ENCODE measurements at places on chromosomes 5 and 9.

- DNase-seq: no peak
Observed at GRCh38 chr9:115938479-115938878, 215.1 kb upstream of the PAPPA start.

DNA sequence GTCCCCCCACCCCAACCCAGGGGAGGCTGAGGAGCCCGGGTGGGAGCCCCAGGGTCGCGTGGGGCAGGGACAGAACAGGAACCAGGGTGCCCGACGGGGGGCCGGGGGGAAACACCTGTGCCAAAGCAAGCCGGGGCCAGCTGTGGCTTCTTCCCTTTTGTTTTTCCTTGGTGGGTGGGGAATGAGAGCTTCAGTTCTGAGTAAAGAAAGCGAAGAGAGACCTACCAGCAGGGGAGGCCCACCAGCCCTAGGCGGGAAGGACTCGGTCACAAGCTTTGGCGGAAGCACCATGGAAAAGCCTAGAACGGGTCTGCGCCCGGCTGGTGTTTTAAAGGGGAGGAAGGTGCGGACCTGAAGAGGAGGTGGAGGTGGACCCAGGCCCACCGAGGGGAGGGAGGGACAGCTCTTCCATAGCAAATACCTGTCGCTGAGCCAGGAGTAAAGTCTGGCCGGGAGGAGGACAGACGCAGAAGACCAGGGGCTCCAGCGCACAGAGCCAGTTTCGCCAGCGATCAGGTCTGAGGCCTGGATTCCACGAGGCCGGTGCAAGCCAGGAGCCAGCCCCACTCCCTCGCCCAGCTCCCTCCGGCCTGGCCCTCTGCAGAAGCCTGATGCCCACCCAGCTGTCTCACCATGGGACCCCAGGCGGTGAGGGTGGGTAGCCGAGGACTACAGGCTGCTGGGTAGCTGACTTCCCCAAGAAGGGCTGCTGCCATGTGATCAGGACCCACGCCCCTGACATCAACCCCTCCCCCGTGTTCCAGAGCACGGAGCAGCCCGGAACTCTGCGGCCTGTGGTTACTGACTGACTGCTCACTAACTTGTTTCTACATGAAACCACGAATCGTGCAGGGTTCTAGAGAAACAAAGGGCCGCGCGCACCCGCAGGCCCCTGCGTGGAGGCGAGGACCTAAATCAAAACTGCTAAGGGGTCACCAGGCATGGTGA, 849 bp upstream of the MGAT1 start:
- peak; percentile 60 for DNase-seq

DNA sequence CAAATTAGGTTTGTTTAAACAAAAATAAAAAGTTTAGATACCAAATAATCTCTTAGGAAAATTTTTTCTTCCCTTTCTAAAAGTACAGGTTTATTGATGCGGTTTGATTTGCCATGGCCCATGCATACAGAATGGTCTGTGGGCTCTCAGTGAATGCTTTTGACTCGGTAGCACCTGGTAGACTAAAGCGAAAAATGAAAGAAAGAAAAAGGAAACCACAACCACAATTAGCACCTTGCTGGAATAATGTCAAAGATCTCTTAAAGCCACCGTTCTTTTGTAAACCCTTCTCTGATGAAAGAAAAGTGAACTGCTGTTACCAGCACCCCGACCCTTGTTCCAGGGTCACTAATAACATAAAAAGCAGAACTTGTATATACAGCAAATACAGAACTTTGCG, 157.9 kb downstream of the NFIB start:
- DNase-seq: no peak

DNA sequence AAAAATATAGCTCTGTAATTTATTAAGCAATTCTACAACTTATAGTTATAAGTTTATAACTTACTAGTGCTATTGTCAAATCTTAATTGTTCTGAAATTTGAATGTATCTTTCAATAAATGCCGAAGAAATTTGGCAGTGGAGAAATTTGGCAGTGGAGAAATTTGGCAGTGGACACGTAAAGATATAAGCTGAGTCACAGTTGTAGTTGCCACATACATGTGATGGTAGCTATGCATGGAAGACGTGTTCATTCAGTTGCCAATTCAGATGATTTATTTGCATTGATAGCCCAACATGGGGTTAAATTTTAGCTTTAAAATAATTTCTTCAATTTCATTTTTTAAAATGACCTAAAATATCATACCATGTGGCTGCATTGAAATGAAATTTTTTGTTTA, 127.8 kb upstream of the NR4A3 start:
- no peak for DNase-seq

DNA sequence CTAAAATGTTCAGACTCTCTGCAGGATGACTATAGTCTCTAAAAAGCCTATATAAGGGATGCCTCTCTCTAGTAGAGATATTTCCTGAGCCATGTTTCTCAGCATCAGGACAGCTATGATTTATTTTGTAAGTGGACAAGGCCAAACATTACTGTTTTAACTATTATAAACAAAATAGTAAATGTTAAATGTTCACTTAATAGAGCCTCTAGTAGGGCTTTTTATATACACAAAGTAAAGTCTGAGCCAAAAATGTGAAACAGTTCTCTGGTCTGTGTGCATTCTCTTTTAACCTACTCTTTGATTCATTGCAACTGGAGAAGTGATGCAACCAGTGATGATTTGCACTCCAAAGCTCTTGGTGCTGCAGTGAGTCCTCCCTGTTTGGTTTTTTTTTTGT, 220.5 kb downstream of the GDNF start:
- DNase-seq: no peak

DNA sequence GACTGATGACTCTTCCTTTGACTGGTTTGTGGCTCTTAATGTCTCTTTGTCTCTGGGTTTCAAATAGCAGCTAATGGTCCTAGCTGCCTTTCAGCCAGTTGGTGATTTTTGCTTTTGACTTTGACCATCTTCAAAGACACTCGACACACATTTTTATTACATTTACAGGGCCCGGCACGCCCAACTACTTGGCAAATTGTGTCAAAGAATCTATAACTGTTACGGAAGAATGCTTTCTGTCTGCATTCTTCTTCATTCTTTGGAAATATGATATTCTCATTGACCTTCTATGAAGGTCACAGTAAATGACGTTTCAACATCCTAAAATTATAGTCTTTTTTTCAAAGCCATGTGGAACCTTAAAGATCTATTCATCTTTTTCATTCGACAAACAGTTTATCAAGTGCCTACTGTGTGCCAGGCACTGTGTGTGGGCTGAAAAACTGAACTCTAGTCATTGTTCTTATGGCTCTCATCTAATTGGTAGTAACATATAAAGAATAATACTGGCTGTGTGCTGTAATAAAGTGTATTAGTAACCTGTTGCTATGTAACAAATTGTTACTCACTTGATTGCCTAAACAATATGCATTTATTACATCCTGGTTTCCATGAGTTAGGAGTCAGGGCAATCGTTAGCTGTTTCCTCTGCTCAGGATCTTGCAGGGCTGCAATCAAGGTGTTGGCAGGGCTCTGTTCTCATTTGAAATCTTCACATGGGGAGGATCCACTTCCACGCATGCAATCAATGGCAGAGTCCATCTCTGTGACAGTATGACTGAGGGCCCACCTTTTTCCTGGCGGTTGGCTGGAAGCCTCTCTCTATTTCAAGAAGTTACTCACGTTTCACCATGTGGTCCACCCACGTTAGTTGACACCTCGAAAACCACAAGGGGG, 7.0 kb upstream of the WHRN start:
- no peak for DNase-seq

- DNase-seq: no peak
Observed at GRCh38 chr9:14361074-14361473, 47.1 kb upstream of the NFIB start.

GRCh38 chr5:149118463-149118862, 22.8 kb upstream of the ABLIM3 start:
- DNase-seq: peak; percentile 28

DNA sequence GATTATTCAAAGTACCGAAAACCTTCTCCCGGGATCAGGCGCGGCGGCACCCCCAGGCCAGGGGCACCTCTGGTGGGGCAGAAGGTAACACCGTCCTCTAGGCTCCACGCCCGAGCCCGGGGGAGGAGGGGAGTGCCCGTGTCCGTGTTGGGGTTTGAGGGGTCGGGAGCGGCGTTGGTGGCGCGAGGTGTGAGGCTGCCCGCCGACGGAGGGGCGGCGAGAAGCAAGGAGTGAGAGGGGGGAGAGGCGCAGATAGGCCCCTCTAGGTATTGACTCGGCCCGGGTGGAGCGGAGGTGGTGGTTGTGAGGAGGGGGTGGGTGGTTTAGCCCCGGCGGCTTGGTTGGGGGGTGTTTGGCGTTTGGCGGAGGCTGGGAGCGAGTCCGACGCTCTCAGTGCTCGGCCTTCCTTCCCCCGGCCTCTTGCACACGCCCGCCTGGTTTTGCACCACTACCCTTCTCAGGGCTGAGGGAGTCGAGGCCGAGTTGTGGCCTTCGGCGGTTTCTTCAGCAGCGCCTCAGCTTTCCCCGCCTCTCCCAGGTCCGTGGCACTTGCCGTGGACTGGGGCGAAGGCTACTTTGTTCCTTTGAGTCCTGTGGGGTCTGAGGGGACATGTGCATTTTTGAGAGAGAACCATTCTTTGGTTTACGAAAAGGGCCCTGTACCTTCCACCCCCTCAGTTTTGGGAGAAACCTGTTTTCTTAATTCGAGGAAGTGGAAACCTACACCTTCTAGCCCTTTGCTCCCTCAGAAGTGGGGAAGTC, 450 bp downstream of the GPBP1 start:
- peak; percentile 79 for DNase-seq

- peak; percentile 74 for DNase-seq
Observed at GRCh38 chr5:110054240-110054639, 364.5 kb downstream of the MAN2A1 start.

DNA sequence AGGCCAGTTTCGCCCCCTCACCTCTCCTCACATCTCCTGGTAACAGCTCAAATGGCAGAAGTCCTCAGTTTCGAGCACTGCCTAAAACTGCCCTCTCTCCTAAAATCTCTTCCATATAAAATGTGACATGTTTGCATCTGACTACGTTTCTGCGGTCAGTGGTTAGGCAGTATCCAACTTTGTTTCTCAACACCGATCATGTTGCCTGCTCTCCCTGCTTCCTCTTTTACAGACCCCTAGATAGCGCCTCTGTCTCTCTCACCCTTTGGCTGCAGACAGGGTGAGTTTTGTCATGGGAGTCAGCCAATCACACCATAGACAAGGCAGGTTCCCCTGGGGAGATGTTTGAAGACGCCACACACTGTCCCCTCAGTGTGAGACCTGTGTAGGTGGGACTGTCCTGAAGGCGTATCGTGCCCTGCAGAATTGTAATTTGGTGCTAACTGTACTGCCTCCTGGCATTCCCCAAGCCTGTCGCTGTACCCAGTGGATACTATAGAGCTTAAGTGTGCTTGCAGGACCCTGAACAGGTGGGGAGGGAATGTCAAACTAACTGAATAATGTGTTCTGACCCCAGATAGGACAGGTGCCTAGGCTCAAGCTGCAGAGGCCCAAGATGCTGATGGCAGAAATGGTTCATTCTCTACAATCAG, 1.1 kb downstream of the HEXB start:
- peak; percentile 84 for DNase-seq

- no peak for DNase-seq
Observed at GRCh38 chr5:124637011-124637410, 109.4 kb downstream of the ZNF608 start.

DNA sequence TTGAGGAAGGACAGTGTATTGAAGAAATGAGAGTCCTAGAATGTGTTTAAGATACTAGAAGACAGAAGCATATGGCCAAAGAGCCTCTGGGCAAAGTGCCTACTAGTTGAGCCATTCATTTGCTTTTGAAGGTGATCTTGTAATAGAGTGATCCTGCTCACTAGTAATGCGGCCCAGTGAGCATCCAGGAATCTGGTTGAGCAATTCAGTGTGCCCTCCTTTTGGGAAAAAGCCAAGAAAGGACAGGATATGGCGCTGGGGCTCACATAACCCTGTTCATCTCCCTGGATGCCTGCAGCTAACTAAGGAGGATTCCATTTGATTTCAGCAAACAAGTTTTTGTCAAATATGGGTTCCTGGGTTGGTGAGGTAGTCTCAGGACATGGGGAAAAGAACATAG, 16.3 kb downstream of the ADAM19 start:
- no peak for DNase-seq

DNA sequence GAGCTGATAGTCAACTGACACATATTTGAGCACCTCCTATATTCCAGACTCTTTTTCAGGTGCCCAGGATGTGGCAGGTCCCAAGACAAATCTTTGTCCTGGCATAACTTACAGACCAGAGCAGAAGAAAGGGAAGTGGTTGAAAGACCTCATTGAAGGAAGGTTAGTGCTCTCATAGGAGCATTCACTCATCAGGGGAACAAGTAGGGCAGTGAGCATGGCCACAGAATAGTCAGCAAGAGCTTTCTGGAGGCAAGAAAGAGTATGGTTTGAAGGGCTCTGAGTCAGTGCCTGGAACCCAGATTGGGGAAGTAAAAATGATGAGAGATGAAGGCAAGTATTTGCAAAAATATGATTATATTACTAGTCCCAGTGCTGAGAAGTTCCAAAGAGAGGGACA, 25.0 kb upstream of the ERMP1 start:
- no peak for DNase-seq

- no peak for DNase-seq
Observed at GRCh38 chr5:42872865-42873264, 61.2 kb upstream of the SELENOP start.

- DNase-seq: peak; percentile 52
Observed at GRCh38 chr9:10268531-10269485, 344.0 kb downstream of the PTPRD start.

GRCh38 chr9:130897848-130898551, 1.4 kb upstream of the QRFP start:
- no peak for DNase-seq

- no peak for DNase-seq
Observed at GRCh38 chr9:12784461-12785259, 9.8 kb downstream of the LURAP1L start.

GRCh38 chr5:6583049-6583880, 49.6 kb downstream of the NSUN2 start:
- no peak for DNase-seq

GRCh38 chr9:105083256-105083655, 155.3 kb upstream of the ABCA1 start:
- DNase-seq: no peak

GRCh38 chr5:92713826-92714225, 867.2 kb downstream of the NR2F1-AS1 start:
- DNase-seq: no peak

GRCh38 chr5:168301593-168302390, 10.3 kb downstream of the WWC1 start:
- no peak for DNase-seq

DNA sequence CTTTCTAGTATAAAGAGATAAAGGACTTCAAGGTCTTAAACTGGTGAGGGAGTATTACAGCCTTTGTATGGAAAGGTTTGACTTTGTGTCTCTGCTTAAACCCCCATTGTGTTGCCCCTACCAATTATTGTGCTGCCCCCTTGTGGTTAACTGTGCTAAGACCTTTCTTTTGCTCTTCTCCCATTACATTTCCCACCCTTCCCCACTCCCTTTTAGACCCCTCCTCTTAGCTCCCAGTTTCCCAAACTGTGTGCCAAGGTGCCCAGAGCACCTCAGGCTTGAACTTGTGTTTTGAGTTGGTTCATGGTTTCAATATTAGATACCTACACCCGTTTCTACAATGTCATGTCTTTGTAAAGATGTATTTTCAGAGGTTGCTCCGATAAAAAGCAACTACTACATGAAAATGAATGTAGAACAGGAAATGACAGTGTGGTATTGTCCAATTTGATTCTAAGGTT, 2.9 kb downstream of the JAK2 start:
- peak; percentile 86 for DNase-seq
